ENCODE measurements at places on chromosomes 2 and 18.

DNA sequence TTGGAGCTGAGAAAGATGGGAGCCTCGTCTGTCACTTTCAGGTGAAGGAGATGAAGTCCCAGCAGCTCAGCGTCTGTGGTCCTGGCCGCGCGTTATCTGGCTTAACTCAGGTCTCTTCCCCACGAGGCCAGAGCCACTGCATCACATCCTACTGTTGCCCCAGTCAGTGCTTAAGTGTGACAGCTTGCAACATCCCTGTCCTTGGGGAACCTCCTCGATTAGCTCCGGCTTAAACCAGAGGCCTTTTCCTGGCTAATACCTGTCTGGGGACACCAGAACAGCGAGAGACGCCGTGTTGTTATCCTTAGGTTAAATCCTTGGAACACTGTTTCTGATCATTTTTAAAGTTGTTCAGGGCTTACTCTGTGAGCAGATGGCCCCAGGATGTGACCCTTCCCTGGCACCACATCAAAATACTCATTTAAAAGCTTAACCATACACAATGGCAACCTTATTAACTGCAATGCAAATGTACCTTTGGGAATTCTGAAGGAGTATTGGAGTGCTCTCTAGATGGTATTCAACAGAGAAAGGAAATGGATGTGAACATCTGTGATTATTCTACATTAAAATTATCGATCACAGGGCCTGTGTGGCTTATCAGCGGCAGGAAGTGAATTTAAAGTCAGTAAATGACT, 61.2 kb upstream of the SPP2 start:
- no peak for DNase-seq

DNA sequence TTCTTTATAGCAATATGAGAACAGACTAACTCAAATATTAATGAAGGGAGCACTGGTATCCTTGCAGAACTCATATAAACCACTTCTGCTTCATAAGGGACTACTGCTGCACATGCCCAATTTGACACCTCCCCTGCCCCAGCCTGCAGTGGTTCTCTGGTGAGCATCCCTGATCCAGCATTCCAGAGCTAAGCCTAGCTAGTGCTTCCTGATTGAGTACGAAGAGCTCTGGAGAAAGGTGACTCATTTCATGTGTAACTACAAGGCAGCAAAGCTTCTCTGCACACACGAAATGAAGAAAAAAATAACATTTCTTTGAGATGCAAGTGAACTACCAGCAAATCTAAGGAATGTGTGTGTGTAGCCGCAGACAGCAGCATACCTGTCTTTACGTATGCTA, 22.8 kb upstream of the ADNP2 start:
- no peak for DNase-seq

DNA sequence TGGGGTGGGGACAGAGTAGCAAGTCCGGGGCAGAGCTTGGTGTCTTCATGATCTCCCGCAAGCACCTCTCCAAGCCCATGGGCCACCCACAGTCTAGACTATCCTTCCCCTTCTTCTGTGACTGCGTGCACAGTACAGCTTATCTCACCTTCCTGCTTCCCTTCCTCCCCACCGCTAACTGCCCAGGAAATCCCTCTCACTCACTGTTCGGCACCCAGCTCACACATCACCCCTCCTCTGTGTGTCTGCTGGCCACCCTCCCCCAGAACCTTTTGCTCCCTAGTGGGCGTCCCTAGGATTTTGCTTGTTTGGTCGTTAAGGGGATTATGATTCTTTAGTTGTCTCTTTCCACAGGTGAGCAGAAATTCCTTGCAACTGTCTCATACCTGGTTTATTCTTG, 31.5 kb upstream of the SMAD7 start:
- no peak for DNase-seq

GRCh38 chr2:232562515-232563151, 12.1 kb downstream of the EIF4E2 start:
- DNase-seq = no peak

DNA sequence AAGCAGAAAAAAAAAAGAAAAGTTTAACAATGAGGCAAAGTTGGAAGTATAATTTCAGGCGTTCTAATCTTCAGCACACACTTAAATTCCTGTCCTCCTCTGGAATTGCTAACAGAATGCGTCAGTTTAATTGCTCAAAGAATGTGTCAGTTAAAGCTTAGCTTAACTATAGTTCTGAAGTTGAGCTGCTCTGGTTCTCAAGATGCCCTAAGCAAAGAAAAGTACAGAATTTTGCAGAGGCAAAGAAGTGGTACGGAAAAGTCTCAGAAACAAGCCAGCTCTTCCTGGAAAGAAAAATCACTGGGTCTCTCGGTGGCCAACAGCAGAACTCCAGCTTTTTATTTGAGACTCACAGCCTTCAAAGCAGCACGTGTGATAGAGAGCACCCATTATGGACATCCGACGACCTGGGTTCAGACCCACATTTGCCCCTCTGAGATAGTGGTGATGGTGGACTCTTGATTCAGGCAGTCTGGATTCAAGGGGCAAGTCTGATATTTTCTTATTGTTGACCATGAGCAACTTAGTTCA, 22.2 kb upstream of the MYO3B start:
- DNase-seq = no peak

GRCh38 chr2:120421830-120422175, 75.9 kb downstream of the INHBB start:
- DNase-seq = no peak
